ENCODE measurements at places on chromosomes 5 and 9. TPM values are rescaled to one million over a fixed set of nuclear protein-coding genes. Genes with fewer than 3 reads are reported as not detected.

CD74 gene
- total RNA-seq, result 279 TPM

DNA sequence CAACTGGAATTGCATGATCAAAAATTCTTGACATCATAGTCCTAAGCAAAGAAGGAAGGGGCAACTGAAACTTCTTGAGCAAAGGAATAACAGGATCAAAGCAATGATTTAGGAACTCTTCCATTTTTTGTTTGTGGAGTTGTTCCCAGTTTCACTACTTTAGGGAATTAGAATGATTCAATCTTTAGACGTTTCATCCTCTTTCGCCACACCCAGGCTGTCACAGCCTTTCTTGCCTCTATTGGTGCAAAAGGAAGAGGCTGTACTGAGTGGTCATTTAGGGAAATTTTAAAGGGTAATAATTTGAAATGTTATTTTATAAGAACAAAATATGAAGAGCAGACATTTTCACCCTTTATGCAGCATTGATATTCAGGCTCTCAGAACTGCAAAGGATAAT is 1026.0 kb upstream of the ARRDC3 start:
- no peak for DNase-seq

GRCh38 chr5:19229179-19229835 is 758.7 kb downstream of the CDH18 start:
- no peak for DNase-seq

MEF2C gene
- total RNA-seq, result 94.1 TPM

DNA sequence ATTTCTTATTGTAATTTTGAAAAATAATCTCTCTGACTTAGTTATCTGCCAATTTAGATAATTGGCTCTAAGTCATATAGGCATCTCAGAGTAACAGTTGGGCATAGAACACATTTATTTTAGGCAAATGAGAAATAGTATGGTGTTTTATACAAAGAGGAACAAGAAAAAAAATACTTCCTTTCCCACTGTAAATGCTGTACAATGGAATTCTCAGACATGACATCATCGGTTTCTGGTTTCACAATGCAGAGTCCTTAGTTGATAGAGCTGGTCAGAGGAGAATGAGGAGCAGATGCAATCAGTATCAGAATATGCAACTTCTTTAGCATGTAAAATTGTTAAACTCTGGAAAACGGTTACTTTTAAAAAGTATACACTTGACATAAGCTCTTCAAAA is 49.4 kb downstream of the PLK2 start:
- no peak for DNase-seq

PRRT1B gene
- not detected for total RNA-seq

- DNase-seq, result no peak
Observed at GRCh38 chr9:19614294-19614693, 174.5 kb downstream of the SLC24A2 start.

MBLAC2 gene
- 5.1 TPM for total RNA-seq

DNA sequence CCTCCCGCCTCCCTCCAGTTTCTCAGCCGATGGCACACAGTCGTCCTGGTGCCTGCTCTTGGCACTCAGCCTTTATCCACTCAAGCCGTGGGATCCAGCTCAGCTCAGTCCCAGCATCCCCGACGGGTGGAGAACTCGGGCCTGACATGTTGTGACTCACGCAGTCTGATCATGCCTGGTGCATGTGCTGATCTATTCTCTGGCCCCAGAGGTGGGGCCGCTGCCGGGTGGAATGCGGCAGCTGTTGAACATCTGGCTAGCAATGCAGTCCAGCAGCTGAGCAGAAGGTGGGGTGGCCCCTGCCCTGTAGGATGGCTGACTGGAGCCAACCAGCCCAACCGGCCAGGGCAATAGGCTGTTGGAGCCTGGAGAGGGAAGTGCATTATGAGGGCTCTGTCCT is 1.7 kb upstream of the AIF1L start:
- no peak for DNase-seq

IFNA10 gene
- total RNA-seq, result not detected

DNAI1 gene
- total RNA-seq, result not detected

DNA sequence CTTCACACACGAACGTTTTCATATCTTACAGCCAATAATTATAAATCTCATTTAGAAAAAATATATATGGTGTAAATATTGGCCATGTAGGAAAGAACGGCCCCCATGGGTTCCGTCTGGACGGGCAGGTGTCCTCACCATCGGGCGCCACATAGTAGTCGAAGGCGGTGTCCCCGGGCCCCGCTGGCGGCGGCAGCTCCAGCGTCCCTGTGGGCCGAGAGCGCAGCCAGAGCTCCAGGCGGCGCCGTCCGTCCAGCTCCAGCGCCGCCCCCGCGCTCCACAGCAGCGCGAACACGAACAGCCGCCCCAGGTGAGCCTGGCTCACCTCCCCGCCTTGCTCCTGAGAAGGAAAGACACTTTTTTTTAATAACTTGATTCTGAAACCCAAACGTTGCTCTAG is 134.6 kb downstream of the DNAH5 start:
- no peak for DNase-seq

DNA sequence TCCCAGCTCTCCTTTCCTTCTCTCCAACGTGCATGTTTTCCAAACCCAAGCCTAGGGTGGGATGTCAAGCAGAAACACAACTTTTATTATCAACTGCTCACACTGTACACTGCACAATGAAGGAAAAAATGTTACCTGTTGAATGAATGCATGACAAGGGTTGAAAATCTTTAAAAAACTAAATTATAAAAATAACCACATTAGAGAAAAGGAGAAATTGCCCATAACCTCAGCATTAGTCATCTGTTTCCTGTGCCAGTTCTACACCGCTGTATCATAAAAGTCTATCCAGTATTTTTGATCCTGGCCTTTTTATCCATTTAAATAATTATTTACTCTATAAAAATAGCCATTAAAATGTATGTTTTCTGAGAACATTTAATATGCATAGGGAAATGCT is 101.1 kb downstream of the APBA1 start:
- DNase-seq, result no peak

DNA sequence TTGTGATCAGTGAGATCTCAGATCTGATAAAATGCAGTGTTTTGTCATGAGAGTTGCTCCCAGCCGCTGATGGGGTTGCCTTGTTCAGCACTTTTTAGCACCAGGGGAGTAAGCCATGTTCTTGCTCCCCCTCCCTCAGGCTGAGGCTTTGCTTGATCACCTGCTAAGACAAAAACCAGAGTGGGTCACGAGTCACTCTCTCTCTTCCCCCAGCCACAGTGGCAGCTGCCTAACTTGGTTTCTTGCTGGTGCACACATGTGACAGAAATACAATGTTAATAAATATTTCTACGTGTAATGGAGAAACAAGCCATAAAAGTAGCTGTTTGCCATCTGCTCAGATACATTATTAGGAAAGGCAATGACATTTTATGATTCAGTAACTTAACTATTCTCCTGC is 212.4 kb upstream of the DMRT1 start:
- no peak for DNase-seq

SPATA31D4 gene
- not detected for total RNA-seq

- peak; percentile 57 for DNase-seq
Observed at GRCh38 chr9:114312513-114312875, 10.4 kb upstream of the ORM1 start.

DNA sequence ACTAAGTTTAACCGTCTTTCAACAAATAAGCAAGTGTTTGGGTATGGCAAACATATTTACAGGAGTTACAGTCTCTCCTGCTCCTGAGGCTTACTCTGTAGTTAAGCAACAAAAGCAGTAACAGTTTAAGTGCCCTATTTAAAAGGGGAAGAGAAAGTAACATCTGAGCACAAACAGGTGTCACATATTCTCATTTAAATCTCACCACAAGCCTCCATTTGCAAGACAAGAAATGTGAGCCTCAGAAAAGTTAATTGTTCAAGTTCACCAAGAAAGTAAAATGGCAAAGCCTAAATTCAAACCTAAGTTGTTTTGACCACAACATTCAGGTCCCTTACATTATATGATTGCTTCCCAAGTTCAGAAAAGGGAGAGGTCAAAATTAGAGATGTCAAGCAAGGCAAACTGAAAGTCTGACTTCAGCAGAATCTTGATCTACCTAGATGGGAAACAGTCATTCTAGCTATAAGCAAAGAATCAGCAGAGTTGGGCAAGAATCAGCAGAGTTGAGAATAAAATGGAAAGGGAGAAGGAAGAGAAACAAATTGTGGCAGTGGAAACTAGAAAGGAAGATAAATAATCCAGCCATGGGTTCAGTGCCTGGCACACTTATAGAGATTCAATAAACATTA is 93.4 kb downstream of the STRBP start:
- DNase-seq, result no peak

DNA sequence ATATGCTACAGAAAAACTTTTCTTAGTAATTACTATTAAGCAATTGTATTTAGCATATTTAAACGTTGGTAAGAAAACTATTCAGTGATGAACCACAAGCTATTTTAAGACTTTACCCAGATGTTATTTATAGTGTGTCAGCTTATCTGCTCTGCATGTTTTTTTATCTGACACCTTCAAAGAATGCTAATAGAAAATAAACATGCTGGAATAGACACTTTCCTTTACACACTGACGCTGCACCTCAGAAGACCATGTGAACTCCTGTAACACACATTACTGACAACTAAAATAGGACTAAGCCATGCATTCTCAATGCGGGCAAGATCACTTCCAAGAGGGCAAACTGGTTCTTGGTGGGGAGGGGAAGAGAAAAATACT is 38.3 kb downstream of the FNIP1 start:
- DNase-seq, result no peak

DNA sequence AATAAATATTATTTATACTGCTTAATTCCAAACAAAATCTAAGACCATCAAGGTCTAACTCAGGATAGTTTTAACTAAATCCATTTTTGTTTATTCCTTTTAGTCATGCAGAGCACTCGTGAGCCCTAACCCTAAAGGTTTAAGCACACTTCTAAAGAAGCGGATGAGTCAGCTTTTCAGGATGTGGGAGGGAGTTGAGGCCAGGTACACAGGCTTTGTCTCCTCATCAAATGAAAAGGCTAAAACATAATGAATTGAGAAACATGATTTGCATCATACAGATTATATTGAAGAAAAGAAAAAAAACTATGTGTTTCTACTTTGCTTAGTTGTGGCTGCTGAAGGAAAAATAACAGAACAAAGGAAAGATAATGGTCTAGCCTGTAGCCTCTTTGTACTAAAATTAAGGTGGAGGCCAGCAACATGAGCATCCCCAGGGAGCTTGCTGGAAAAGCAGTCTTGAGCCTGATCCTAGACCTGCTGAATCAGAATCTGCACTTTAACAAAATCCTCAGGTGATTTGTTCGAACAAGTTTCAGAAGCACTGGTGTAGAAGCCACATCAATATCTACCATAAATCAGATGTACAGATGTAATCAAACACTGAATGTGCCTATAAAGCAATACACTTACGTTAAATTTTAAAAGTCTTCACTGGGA is 21.1 kb upstream of the ISCA1 start:
- DNase-seq, result no peak

GRCh38 chr5:7960142-7960541 is 91.2 kb downstream of the MTRR start:
- DNase-seq, result no peak

GRCh38 chr5:54602475-54602874 is 84.9 kb downstream of the SNX18 start:
- DNase-seq, result no peak

DNA sequence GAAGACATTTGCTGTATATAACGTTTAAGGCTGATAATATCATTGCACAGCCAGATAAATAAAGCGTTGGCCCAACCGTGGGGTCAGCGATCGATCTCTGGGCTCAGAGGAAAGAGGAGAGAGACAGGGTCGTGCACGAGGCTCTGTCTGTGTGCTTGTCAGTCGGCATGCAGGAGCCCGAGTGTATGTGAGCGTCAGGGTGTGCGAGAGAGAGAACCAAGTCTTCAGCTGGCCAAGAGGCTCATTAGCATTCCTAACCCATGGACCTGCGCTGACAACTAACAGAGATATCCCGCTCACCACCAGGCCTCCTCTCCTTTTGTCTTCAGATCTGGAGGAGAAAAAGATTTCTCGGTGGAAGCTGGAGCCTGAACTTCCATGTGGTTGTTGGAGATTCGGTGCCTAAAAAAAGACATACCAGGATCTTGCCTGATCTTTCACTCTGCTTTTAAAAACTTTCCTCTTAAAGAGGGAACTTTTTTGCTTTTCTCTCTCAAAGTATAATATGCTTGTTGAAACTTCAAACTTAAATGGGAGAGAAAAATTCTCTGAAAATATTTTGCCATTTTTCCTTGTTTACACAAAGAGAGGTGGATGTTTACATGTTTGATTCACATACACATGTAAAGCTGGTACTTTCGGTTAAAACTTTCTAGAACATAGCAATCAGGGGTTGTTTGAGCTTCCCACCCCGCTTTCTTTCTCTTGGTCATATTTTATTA is 16.5 kb downstream of the NR2F1 start:
- DNase-seq, result no peak

- DNase-seq, result no peak
Observed at GRCh38 chr9:90508940-90509339, 133.7 kb downstream of the DIRAS2 start.

GRCh38 chr5:164306662-164307061 is 801.2 kb downstream of the MAT2B start:
- no peak for DNase-seq

DNA sequence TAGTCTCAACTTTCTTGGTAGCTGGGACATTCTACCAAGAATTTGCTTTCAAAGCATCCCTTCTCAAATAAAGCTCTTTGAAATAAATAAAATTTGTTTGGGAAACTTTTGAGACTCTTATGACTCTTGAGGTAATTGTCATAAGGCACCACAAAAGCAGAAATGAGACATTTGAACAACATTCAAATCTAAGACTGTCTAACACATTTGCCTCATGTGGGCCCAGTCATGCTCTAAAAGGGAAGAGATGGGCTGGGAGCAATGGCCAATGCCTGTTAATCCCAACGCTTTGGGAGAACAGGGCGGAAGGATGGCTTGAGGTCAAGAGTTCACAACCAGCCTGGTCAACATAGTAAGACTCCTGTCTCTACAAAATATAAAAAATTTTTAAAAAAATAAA is 26.4 kb downstream of the SLC31A2 start:
- DNase-seq, result no peak

SLC6A7 gene
- total RNA-seq, result 0.19 TPM

- DNase-seq, result peak; percentile 90
Observed at GRCh38 chr9:120886490-120886967, 9.5 kb upstream of the PHF19 start.

DNA sequence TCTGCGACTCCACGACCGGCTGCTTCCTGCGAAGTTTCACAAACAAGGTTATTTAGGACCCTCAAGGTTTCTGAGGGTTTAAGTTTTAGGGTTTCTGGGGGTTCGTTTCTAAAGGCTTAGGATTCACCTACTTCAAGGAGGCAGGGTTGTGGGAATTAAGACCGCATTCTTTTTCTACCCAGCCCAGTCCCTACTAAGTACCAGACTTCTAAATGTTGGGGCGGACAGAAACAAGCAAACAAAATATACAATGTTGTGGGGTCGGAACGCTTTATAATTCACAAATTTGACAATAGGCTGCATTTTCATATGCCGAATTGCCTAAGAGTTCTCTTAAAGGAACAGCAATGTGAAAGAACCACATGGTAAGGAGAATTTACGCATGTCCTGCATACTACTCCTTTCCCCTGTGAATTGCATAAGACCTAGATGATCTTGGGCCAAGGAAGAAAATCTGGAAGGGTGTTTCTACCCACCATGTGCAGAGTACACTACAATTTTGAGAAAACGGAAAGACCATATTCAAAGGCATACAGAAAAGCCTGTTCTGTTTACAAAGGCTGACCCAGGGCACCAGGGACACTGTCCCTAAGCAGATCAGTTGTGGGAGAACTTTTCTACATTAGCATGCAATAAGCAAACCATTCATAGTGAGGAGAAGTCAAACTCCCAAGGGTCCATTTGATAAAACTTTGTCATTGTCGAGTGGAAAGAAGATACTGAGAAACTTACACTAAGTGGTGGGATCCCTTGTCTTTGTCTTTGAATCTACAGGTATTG is 457.3 kb downstream of the RAB3C start:
- DNase-seq, result no peak
